ENCODE measurements at places on chromosomes 7 and 10.

DNA sequence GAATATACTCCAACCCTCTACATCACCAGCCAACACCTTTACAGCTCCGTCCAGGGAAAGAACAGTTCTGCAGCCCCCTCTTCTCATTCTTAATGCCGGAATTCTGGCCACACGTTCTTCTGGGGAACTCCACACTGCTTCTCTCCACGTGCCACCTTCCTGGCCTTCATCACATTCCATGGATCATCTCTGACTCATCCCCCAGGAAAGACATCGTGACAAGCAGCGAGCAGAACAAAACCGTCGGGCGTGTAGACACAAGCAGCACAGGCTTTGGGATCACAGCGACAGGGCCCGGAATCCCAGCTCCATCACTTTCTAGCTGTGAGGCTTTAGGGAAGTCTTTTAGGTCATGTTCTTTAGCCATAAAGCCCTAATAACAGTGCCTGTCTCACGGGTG is 590.3 kb upstream of the FOXK1 start:
- no peak for DNase-seq

DNA sequence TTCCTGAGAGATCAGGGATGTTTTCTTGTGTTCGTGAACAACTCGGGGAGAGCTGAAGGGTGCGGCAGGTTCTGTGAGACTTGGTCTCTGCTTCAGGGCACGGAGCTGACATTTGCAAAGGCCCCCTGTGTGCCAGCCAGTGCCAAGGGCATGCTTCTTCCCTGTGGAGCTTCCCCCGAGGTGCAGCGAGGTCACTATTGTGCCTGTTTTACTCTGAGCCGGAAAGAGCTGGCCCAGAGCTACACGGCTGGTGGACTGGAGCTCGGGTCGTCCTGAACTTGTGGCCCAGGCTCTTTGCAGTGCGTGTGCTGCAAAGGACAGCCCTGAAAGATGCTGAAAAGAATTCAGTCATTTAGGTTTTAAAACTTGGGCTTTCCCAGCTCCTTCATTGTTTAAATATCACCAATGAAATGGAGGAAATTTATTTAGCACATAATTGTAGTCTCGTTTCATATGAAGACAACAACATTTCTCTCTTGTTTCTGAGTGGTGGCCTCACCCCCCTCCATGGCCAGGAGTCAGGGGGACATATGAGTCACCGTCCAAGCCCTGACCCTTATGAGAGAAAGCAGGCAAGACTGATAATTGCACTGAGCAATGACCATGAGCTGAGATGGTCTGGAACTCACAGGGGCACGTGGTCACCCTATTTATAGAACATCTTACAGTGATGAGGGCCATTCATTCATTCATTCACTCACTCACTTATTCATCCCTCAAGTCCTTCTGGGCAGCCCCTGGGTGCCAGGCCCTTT is 102.6 kb downstream of the PTPRE start:
- no peak for DNase-seq

DNA sequence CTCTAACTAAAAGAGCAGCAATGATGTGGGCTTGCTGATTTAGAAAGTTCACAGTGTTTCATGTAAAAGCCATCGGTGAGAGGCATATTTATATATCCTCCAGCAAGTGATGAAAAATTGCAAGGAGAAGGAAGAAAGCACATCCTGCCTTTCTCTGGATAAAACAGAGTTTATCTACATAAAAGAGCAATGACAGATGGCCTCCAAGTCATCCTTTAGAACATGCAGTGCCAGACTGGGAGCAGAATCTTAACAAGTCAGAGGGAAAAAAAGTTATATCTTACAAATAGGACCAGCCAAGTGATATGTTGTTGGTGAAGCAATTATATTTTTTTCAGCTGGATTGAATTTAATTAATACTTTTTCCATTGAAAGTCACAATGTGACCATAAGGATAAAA is 253.8 kb upstream of the MGMT start:
- DNase-seq, result no peak

DNA sequence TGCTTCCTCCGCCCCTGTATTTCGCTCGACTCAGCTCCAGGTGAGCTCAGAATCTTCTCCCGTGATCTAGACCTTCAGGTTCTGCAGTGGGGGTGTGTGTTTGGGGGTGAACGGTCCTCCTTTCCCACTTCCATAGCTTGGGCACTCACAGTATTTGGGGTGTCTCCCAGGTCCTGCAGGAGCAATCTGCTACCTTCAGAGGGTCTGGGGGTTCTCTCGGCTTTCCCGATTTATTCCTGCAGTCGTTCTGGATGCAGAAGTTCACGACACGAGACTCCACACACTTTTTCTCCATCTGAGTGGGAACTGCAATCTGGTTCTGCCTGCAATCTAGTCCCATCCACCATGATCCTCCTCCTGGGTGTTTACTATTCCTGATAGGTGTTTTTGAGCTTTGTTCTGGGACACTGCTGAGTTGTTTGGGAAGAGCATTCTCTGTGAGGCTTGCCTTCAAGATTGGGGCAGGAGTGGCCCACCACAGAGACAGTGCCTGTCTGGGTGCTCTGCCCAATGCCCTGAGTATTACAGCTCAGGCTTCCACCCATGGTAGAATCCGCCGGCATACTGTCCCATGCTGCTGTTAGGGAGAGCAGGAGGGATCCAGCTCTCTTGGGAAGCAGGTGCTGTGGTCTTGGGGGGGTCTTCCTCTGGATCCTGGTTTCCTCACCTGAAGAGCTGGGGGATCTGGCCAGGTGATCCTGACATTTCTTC is 29.8 kb downstream of the JAKMIP3 start:
- no peak for DNase-seq

GRCh38 chr7:12761691-12762090 is 74.3 kb downstream of the ARL4A start:
- DNase-seq, result no peak
